ENCODE measurements at places on chromosomes 16 and 17. TPM values are rescaled to one million over a fixed set of nuclear protein-coding genes. Genes with fewer than 3 reads are reported as not detected.

DNA sequence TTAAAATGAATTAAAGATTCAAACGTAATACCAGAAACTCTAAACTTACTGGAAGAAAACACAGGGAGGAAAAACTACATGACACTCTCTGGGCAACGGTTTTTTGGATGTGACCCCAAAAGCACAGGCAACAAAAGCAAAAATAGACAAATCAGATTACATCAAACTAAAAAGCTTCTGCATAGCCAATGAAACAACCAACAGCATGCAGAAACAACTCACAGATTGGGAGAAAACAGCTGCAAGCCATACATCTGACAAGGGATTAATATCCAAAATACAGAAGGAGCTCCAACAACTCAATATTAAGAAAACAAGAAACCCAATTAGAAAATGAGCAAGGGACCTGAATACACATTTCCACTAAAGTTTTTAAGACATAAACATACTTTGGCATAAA lies 69.2 kb upstream of the ALOX12 start:
- H3K27me3 ChIP-seq: no peaks in the 10 kb centered on the region
- H3K36me3 ChIP-seq: no peaks in the 10 kb centered on the region
- H3K4me3 ChIP-seq: no peak overlapping the region
- H3K4me1 ChIP-seq: no peaks in the 10 kb centered on the region

DNA sequence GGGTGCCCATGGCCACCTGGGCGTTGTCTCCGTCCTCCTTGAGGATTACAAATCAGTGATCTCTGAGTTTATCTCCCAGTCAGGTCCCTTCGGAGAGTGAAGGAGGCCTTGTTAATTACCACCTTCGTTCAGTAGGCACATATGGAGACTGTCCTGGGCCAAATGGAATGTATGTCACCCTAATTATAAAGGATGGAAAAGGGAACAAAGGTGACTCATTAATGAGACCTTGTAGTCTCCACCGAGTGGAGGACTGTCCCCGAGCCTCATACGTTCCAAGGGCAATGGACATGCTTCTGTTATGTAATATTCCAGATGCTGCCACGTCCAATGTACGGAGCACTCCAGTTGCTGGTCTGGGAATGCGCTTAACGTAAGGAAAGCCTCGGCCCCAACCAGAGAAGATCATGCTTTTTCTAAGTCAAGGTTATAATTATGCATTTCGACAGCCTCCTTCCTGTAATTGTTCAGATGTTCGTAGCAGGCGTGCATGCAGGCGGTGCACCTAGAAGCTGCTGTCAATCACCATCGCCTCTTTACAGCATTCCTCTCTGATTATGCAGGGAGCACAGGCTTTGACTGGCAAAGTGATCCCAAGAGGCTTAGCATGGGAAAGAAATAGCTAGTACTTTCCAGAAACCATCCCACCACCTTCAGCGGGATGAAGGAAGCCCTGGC lies 22.4 kb upstream of the SEC14L1 start:
- no peaks in the 10 kb centered on the region for H3K36me3 ChIP-seq
- no peak overlapping the region for H3K27ac ChIP-seq
- H3K27me3 ChIP-seq: no peaks in the 10 kb centered on the region
- no peak overlapping the region for H3K4me3 ChIP-seq
- peaks cover 3% of the 10 kb centered on the region for H3K4me1 ChIP-seq

GRCh38 chr17:64388961-64389565 lies 1.6 kb downstream of the PECAM1 start:
- peak overlapping the region; percentile 30 for H3K27ac ChIP-seq
- H3K4me1 ChIP-seq: peaks cover 62% of the 10 kb centered on the region
- DNase-seq: no peak
- no peaks in the 10 kb centered on the region for H3K27me3 ChIP-seq

GRCh38 chr16:60279061-60279665 lies 1545.0 kb upstream of the GOT2 start:
- DNase-seq: no peak
- H3K4me1 ChIP-seq: no peaks in the 10 kb centered on the region

C16orf54 gene
- polyA plus RNA-seq: 70.0 TPM

BCL6B gene
- polyA plus RNA-seq: 0.36 TPM

NPTX1 gene
- polyA plus RNA-seq: not detected

- H3K27me3 ChIP-seq: no peaks in the 10 kb centered on the region
- H3K27ac ChIP-seq: no peak overlapping the region
- H3K4me1 ChIP-seq: peaks cover 27% of the 10 kb centered on the region
- no peak overlapping the region for H3K4me3 ChIP-seq
These were observed 8.2 kb upstream of the PHAF1 start for GRCh38 chr16:67101311-67102082.

- peak overlapping the region; percentile 37 for H3K4me3 ChIP-seq
- peaks cover 21% of the 10 kb centered on the region for H3K4me1 ChIP-seq
- H3K27me3 ChIP-seq: peaks cover 48% of the 10 kb centered on the region
- peak; percentile 31 for DNase-seq
These were observed 76.4 kb downstream of the KCNJ12 start for GRCh38 chr17:21452377-21453143.

TMC6 gene
- 155 TPM for polyA plus RNA-seq

C16orf86 gene
- 12.4 TPM for polyA plus RNA-seq

DNA sequence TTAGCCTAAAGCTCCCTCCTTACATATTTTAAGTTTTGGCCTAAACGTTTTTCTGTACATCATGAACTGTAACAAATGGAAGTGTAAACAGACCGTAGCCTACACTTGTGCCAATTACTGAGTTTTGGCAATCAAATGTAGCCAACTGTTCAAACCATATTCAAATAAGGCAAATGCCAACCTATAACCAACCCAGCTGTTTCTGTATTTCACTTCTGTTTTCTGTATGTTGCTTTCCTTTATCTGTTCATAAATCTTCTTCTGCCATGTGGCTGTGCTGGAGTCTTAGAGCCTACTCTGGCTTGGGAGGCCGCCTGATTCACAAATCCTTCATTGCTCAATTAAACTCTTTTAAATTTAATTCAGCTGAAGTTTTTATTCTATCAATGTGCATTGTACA lies 6.9 kb upstream of the C16orf78 start:
- peaks cover 13% of the 10 kb centered on the region for H3K27me3 ChIP-seq
- H3K36me3 ChIP-seq: no peaks in the 10 kb centered on the region
- H3K4me3 ChIP-seq: no peak overlapping the region
- no peak for DNase-seq
- H3K4me1 ChIP-seq: peaks cover 4% of the 10 kb centered on the region
- H3K27ac ChIP-seq: no peak overlapping the region

- no peak overlapping the region for H3K27ac ChIP-seq
- no peak overlapping the region for H3K4me3 ChIP-seq
- peaks cover 5% of the 10 kb centered on the region for H3K4me1 ChIP-seq
- no peaks in the 10 kb centered on the region for H3K27me3 ChIP-seq
- peaks cover 8% of the 10 kb centered on the region for H3K36me3 ChIP-seq
These were observed 5.1 kb downstream of the CDR2 start for GRCh38 chr16:22369221-22369811.

- no peaks in the 10 kb centered on the region for H3K36me3 ChIP-seq
- no peak overlapping the region for H3K4me3 ChIP-seq
- H3K27me3 ChIP-seq: no peaks in the 10 kb centered on the region
- H3K4me1 ChIP-seq: peaks cover 88% of the 10 kb centered on the region
- peak overlapping the region; percentile 91 for H3K27ac ChIP-seq
These were observed 45.8 kb upstream of the GSE1 start for GRCh38 chr16:85567101-85567866.
